ENCODE measurements at places on chromosomes 2 and 18. TPM values are rescaled to one million over a fixed set of nuclear protein-coding genes. Genes with fewer than 3 reads are reported as not detected.
A peak's percentile ranks its signal among the peaks of the same experiment; 100 is the strongest.

FBXO48 gene
- total RNA-seq: 1.2 TPM

PROKR1 gene
- not detected for total RNA-seq

DNA sequence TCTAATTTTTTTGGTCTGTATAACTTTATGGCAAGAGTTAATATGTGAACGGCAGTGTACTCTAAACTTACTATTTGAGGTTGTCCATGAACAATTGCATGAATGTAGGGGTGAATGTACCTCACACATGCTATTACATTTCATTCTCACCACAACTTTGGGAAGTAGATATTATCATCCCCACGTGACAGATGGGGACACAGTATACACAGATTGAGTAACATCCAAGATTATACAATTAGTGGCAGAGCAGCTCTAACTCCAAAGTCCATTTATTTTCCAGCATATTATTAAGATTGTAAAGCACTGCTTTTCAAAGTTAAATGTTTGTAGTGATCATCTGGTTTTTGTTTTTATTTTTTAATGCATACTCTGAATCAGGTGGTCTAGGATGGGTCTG, 622.1 kb upstream of the ZEB2 start:
- no peak overlapping the region for H3K4me3 ChIP-seq
- H3K27me3 ChIP-seq: no peaks in the 10 kb centered on the region
- no peaks in the 10 kb centered on the region for H3K36me3 ChIP-seq
- H3K27ac ChIP-seq: no peak overlapping the region

- no peaks in the 10 kb centered on the region for H3K36me3 ChIP-seq
- H3K4me3 ChIP-seq: no peak overlapping the region
- no peak overlapping the region for H3K27ac ChIP-seq
- no peaks in the 10 kb centered on the region for H3K4me1 ChIP-seq
- H3K27me3 ChIP-seq: no peaks in the 10 kb centered on the region
Observed at GRCh38 chr18:36015629-36016028, 43.1 kb downstream of the RMP24 start.

DNA sequence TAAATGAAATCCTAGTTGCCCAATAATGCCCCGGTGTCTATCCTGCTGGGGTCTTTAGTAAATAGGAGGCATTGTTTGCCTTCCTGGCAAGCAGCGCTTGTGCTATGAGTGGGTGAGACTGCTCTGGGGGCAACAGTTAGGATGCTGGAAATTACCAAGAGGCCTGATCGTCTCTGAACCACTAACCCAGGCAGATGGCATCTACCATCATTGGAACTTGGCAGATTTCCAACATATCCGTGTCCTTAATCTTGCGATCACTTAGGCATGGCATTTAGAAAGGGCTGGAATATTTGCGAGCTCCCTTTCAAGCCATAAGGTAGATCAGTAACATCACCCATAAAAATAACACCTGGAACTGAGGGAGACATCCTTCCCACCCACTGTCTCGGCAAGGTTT, 18.8 kb upstream of the SH3RF3 start:
- no peak for DNase-seq
- no peaks in the 10 kb centered on the region for H3K27me3 ChIP-seq
- no peaks in the 10 kb centered on the region for H3K4me1 ChIP-seq
- H3K36me3 ChIP-seq: no peaks in the 10 kb centered on the region

- no peak overlapping the region for H3K27ac ChIP-seq
- no peaks in the 10 kb centered on the region for H3K27me3 ChIP-seq
- H3K4me3 ChIP-seq: no peak overlapping the region
- no peaks in the 10 kb centered on the region for H3K4me1 ChIP-seq
- DNase-seq: no peak
- no peaks in the 10 kb centered on the region for H3K36me3 ChIP-seq
Observed at GRCh38 chr2:144471305-144472045, 48.4 kb downstream of the ZEB2 start.

DNA sequence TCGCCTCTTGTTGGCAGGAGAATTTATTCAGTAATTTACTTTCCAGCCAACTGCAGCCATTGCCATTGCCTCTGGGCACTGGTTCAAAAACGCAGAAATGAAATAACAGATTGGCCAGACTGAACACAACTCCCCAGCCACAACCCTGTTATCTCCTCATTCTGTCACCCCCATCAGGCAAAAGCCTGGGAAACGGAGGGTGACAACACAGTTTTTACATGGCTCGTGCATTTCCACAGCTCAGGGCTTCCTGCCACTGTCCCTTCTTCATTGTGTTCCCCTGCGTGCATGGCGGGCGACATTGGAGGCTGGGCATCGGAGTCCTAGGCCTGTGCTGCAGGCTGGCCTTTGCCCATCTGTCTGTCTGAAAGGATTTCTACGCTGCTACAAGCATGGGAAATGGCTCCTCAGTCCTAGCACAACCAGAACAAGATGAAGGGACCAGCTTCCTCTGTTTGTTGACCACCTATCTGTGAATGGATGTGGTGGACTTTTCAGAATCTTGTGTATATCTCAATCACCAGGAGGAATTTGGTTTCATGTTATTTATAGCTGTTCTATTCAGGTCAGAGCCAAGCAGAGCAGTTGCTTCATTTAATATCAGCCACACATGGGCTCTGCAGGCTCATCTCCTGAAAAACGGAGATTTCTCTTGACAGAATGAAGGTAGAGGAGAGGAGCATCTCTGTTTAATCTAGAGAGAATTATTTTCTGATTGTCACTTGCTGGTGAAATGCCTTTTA, 107.0 kb downstream of the MGAT5 start:
- H3K36me3 ChIP-seq: no peaks in the 10 kb centered on the region
- DNase-seq: no peak
- no peaks in the 10 kb centered on the region for H3K27me3 ChIP-seq
- H3K27ac ChIP-seq: peak overlapping the region; percentile 64
- peaks cover 15% of the 10 kb centered on the region for H3K4me1 ChIP-seq

GRCh38 chr18:75221897-75222296, 11.3 kb downstream of the TSHZ1 start:
- H3K36me3 ChIP-seq: no peaks in the 10 kb centered on the region
- H3K27me3 ChIP-seq: no peaks in the 10 kb centered on the region
- DNase-seq: no peak
- no peak overlapping the region for H3K27ac ChIP-seq

GRCh38 chr2:75800456-75800855, 89.7 kb upstream of the GCFC2 start:
- no peaks in the 10 kb centered on the region for H3K27me3 ChIP-seq
- no peaks in the 10 kb centered on the region for H3K36me3 ChIP-seq
- H3K27ac ChIP-seq: no peak overlapping the region
- DNase-seq: no peak

Measured in ascending aorta (tissue), 2 donors.